Upper lobe of right lung (tissue), 1 donor: ENCODE measurements at places on chromosomes 16 and 17. TPM values are rescaled to one million over a fixed set of nuclear protein-coding genes. Genes with fewer than 3 reads are reported as not detected.

The PIMREG gene
- total RNA-seq: 0.26 TPM

The AGRP gene
- total RNA-seq: 4.9 TPM

The OTOP3 gene
- not detected for total RNA-seq

The KRTAP9-8 gene
- not detected for total RNA-seq

The PABPN1L gene
- not detected for total RNA-seq

The ZFHX3 gene
- total RNA-seq: 29.0 TPM

DNA sequence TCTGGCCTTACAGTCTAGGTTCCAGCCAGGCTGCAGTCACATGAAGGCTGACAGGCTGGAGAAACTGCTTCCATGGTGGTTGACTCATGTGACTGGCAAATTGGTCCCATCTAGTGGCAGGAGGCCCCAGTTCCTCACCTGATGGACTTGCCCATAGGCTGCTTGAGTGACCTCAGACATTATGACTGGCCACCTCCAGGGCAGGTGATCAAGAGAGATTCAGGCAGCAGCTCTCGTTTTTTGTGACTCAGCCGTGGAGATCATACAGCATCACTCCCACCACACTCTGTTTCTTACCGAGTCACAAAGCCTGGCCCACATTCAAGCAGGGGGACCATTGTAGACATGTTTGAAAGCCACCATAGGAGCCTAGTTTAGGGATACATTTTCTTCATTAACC lies 34.5 kb downstream of the SIAH1 start:
- H3K4me3 ChIP-seq: no peak overlapping the region
- DNase-seq: no peak
- H3K4me1 ChIP-seq: peaks cover 4% of the 10 kb centered on the region
- H3K27me3 ChIP-seq: no peaks in the 10 kb centered on the region
- no peak overlapping the region for H3K27ac ChIP-seq

DNA sequence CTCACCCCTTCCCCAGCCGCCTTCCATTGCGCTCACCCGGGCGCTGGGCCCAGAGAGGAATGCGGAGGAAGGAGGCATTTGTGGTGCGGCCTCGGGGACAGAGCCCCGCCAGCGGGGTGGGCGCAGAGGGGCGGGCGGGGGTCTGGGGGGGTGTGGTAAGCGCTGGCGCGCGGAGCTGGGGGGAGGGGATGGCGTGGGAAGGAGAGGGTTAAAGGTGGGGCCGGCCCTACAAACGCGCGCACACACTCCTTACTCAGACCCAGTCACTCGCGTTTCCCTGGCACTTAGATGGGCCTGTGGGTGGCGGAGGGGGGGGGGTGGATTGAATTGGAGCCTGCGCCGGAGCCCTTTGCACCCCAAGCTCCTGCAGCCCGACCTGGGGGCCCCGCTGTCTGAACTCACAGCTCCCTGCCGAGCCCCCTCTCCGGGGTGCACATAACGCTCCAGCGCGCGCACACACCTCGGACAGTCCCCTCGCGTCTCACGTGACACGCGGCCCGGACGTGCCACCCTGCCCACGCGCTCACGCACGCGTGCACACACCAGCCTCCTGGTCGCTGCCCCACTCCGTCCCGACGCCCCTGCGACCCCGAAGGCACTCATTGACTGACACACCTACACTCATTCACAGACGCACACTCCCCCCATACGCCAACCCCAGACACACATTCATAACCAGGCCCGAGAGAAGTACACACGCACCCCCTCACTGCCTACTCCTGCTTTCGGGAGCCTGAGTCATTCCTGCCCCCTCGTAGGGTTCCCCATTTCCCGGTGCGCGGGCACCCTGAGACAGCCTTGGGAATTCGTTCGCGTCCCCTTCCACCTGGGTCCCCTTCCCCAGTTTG lies 844 bp downstream of the TBKBP1 start:
- no peaks in the 10 kb centered on the region for H3K27me3 ChIP-seq
- peak overlapping the region; percentile 86 for H3K27ac ChIP-seq
- H3K4me3 ChIP-seq: peak overlapping the region; percentile 70
- peaks cover 7% of the 10 kb centered on the region for H3K36me3 ChIP-seq
- peak; percentile 86 for DNase-seq
- peaks cover 20% of the 10 kb centered on the region for H3K4me1 ChIP-seq

- peak overlapping the region; percentile 53 for H3K27ac ChIP-seq
- no peaks in the 10 kb centered on the region for H3K36me3 ChIP-seq
- H3K27me3 ChIP-seq: no peaks in the 10 kb centered on the region
- H3K4me1 ChIP-seq: peaks cover 57% of the 10 kb centered on the region
Measured at GRCh38 chr16:84597931-84598351, 19.9 kb downstream of the COTL1 start.

- DNase-seq: peak; percentile 67
- H3K27me3 ChIP-seq: no peaks in the 10 kb centered on the region
- H3K4me3 ChIP-seq: no peak overlapping the region
- H3K36me3 ChIP-seq: no peaks in the 10 kb centered on the region
Measured at GRCh38 chr17:77363821-77364361, 223.1 kb downstream of the SEC14L1 start.

DNA sequence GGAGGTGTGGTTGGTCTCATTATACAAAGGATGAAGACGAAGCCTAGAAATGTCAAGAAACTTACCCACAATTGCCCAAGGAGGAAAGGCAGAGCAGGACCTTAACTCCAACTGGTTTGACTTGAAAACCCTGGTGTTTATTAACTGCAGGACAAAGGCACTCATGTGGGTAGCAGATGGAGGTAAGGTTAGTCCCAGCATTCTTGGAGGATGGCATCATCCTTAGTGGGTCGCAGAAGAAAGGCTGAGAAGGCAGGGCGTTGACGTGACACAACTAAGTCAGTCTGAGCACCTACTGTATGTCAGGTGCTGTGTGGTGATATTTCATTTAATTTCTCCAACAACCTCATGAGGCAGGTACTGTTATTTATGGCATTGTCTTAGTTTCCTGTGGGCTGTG lies 101.3 kb downstream of the HAPSTR1 start:
- no peak for DNase-seq
- no peak overlapping the region for H3K27ac ChIP-seq
- no peak overlapping the region for H3K4me3 ChIP-seq
- no peaks in the 10 kb centered on the region for H3K4me1 ChIP-seq
- H3K36me3 ChIP-seq: no peaks in the 10 kb centered on the region
- H3K27me3 ChIP-seq: no peaks in the 10 kb centered on the region

DNA sequence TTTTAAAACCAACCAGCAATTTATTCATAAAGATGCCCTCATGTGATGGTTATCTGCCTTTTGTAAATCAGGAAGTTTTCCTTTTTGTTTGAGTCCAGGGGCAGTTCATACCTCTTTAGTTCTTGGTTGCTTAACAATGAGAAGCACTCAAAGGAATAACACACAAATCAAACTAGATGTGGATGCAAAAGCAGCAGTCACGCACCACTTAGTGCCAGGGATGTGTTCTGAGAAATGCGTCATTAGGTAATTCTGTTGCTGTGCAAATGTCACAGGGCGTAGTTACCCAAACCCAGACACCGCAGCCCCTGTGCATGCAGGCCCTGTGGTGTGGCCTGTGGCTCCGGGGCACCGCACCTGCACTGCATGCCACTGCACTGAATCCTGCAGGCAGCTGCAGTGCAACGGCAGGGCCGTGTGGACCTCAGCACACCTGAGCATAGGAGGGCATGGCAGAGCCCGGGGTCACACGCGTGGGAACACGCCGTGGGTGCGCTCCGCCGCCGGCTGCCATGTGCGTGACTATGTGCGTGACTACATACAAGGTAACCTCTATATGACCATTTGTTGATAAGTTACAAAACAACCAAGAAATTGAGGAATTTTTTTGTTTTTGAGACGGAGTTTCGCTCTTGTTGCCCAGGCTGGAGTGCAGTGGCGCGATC lies 39.6 kb downstream of the PKD1 start:
- peaks cover 73% of the 10 kb centered on the region for H3K36me3 ChIP-seq
- H3K4me3 ChIP-seq: no peak overlapping the region
- H3K4me1 ChIP-seq: no peaks in the 10 kb centered on the region
- no peak overlapping the region for H3K27ac ChIP-seq
- no peaks in the 10 kb centered on the region for H3K27me3 ChIP-seq

DNA sequence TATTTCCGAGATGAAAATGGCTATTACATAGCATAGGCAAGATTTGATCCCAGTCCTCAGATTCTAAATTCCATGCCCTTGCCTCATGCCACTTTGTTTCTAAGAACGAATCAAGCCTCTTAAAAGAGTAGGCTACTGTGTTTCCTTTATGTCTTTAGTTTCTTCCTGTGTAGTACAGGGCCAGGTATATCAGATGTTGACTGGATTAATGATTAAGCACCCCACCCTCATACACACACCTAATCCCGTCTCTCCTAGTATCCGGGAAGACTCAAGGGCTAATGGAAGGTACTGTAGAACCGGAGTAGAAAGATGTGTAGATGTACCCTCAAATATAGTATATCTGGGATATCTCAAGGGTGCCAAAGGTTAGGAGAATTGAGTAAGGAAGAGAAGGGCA lies 6.7 kb downstream of the TOM1L1 start:
- no peaks in the 10 kb centered on the region for H3K27me3 ChIP-seq
- DNase-seq: no peak
- no peak overlapping the region for H3K4me3 ChIP-seq
- H3K4me1 ChIP-seq: no peaks in the 10 kb centered on the region
